ENCODE measurements at places on chromosomes 2 and 18.

GRCh38 chr2:112607680-112608438 is 23.4 kb downstream of the CHCHD5 start:
- DNase-seq, result no peak

DNA sequence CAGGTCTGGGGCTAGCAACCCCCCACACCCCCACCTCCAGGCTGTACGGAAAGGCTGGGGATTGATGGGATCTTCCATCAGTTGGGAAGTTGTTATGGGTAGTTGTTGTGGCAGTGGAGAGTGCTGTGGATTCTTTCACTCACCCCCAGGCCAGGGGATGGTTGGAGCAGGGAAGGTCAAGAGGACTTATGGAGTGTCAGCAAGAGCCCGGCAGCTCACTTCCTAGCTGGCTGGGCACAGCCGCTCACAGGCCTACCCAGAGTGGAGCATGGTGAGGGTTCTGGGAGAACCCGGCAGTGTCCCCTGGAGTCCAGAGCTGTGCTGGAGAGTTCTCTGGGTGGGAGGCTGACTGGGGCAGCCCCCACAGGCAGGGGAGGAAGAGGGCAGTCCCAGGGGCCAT is 122.2 kb downstream of the MSH2 start:
- DNase-seq, result no peak

GRCh38 chr2:220154304-220154703 is 526.9 kb downstream of the SLC4A3 start:
- no peak for DNase-seq

GRCh38 chr2:110866045-110866444 is 133.7 kb downstream of the ACOXL start:
- no peak for DNase-seq

All from stimulated activated CD4-positive, alpha-beta T cell treated with anti-CD3 and anti-CD28 coated beads, Interleukin-4, amount 100 ng/mL, for 4 hours (primary cell).